ENCODE measurements at places on chromosomes 1 and 21.

- DNase-seq = no peak
These were observed 7.8 kb downstream of the CAPZB start for GRCh38 chr1:19477284-19478249.

GRCh38 chr1:214823311-214824117 is 220.5 kb downstream of the CENPF start:
- DNase-seq = no peak

GRCh38 chr1:150577557-150578271 is 1.7 kb downstream of the MCL1 start:
- DNase-seq = no peak

GRCh38 chr21:18129526-18129925 is 115.1 kb upstream of the CHODL start:
- no peak for DNase-seq

GRCh38 chr1:22803833-22804232 is 93.2 kb downstream of the EPHB2 start:
- no peak for DNase-seq

GRCh38 chr21:25563361-25564116 is 43.7 kb downstream of the MRPL39 start:
- no peak for DNase-seq

DNA sequence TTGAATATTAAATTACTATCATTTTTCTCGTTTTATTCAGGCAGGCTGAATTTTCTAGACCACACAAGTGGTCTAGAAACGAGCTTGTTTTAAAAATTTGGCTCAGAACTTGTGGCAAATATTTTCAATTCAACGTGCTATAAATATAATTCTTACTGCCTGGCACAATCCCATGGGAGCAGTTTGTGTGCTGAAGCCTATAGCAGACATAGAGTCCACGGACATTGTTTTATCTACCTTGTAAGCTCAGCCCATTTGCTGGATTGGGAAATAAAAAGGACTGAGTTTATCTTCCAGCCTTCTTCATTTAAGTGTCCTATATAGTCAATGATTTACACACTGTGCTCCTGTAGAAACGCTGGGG is 103.4 kb downstream of the ZBTB18 start:
- DNase-seq = no peak

DNA sequence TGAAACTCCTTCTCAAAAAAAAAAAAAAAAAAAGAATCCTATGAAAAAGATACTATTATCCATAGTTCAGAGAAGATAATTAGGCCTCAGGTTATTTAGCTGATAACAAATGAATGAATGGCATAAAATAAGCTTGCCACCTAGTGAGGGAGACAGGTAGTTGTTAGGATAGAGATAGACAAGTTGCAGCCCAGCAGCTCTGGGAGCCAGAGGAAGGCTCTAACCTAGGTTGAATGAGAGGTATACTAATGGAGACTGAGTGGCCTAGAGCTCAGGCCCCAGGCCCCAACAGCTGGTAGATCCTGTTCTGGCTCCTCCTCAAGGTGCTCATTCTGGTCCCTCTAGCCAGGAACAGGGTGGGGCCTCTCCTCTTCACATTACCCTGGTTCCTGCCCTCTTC is 20.6 kb upstream of the RSPO1 start:
- DNase-seq = no peak

GRCh38 chr1:44417351-44418021 is 12.4 kb downstream of the RNF220 start:
- peak; percentile 86 for DNase-seq

- DNase-seq = no peak
These were observed 55.3 kb upstream of the PRDX6 start for GRCh38 chr1:173421789-173422188.

DNA sequence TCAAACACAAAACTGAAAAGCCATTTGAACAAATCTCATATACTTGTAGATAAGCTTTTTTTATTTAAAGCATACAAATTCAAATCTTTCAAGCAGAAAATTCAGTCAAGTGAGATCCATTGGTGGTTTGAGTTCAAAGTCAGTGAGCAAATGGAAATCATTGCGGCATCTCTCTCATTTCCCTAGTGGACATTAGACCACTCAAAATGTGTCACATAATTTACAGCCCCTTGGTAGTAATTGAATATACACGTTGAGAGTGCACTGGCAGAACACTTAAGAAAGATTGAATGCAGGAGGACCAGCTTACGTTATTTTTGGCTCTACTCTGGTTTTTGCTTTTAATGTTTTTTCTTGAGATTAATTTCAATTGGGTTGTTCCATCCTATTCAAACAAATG is 633.7 kb downstream of the USP25 start:
- no peak for DNase-seq

Measured in Right ventricle myocardium inferior (tissue), 1 donor.